ENCODE measurements at places on chromosomes 4 and X.

DNA sequence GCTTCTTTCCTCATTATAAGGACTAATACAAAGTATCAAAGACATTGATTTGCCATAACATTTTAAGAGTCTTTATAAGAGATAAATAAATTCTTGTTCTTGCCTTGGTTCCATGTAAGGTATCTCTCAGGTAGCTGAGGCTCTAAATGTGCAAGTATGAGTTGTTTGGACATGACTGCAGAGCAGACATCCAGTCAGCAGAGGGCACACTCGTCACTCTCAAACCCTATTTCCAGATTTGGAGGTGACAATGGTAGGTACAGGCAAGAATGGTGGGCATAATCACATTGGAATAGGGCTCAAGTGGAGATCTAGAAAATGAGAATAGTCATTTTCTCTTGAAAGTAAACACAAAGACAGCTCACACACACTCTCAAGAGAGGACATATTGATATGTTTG lies 133.3 kb upstream of the ZIC3 start:
- DNase-seq: no peak

DNA sequence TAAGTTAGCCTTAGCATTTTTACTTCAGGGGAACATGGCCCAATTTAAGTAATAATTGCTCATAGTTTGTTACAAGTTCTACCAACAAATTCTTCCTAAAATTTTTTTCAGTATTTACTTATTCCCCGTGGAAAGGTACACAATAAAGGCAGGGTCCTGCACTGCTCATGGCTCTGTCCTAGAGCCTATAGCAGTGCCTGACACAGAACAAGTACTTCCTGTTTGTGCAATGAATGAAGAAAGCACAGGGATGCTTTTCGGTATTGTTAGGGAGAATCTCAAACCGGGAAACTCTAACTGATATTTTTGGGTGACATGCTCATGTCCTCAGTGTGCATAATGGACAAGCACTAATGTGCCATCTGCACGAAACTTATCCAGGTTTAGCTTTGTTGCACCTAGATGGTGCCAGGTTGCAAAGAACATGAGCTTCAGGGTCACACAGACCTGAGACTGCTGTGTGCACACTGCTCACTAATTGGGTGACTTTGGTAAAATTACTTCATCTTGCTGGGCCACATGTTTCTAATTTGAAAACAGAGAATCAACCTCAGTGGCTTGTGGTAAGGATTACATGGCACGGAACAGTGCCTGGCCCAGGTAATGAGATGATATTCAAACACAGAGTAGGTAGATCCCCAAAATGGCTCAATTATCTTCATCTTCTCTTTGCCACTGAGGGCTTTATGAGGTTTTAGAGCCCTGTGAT lies 175.8 kb upstream of the NPY2R start:
- no peak for DNase-seq

DNA sequence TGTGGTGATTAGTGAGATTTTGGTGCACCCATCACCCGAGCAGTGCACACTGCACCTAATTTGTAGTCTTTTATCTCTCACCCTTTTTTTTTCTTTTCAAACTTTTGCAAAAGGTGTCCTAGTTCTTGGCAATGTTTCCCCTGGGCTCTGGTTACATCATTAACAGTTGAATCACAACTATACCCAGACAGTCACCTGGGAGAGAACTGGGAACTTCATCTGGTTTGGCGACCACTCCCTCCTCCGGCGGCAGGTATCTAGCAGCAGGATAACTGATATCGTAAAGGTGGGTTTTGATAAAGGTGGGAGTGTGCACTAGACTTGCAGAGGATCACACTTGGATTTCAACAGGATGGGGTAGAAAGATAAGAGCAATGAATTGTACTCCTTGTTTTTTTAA lies 140.5 kb downstream of the CHIC2 start:
- no peak for DNase-seq

DNA sequence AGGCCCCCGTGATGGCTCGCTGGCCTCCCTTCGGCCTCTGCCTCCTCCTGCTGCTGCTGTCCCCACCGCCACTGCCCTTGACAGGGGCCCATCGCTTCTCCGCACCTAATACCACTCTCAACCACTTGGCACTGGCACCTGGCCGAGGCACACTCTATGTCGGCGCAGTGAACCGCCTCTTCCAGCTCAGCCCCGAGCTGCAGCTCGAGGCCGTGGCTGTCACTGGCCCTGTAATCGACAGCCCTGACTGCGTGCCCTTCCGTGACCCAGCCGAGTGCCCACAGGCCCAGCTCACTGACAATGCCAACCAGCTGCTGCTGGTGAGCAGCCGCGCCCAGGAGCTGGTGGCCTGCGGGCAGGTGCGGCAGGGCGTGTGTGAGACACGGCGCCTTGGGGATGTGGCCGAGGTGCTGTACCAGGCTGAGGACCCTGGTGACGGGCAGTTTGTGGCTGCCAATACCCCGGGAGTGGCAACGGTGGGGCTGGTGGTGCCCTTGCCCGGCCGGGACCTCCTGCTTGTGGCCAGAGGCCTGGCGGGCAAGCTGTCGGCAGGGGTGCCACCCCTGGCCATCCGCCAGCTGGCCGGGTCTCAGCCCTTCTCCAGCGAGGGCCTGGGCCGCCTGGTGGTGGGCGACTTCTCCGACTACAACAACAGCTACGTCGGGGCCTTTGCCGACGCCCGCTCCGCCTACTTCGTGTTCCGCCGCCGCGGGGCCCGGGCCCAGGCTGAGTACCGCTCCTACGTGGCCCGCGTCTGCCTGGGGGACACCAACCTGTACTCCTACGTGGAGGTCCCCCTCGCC lies 3.0 kb downstream of the PLXNB3 start:
- DNase-seq: no peak

DNA sequence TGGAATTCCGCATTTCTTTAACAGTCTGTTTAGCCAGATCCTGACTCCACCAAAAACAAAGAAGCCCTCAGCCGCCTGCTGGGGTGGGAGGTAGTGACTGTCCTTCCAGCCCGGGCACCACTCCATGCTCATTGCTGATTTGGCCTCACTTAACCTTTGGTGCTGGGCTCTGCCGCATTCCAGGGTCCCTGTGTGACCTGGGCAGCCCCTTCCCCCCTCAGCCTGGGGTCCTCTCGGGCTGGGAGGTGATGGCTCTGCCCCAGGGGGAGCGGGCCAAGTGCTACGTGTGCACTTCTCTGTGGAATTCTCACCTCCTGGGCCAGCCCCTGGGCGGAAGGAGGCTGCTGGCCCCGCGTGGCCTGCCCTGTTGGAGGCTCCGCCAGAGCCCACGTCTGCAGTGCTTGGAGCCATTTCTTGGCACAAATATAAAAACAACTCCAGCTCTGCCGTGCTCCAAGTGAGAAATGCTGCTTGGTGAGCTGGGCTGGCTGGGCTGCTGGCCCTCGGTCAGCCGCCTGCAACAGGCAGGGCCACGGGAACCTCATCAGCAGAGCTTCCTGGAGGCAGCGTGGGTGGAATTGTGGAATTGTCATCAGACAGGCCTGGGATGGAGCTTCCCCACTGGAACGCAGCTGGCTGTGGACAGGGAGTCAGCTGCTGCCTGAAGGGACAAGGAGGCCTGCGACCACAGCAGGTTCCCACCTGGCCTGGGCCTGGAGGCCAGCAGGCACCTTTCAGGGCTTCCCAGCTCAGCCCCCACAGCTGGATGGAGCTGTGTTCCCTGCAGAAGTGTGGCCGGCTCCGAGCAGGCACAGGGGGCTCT lies 66.0 kb downstream of the TRMT44 start:
- DNase-seq: no peak

- DNase-seq: no peak
These were observed 1476.1 kb upstream of the TENM3 start for GRCh38 chr4:180766944-180767729.

DNA sequence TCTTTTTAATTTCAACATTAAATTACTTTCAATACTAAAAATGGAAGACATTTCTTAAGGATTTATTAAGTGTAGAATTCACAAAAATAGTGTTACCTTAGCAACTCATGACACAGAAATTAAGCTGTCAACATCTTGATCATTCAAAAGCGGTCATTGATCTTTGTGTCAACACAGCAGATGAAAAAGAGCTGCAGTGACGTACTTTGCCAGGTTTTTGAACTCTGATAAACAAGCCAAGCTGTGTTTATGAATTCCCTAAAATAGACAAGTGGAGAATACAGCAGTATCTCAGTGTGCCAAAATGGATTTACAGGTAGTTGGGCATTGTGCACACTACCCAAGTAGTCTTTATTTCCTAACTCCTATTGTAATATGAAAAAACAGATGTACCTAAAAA lies 1141.8 kb upstream of the PCDH7 start:
- DNase-seq: no peak

- DNase-seq: no peak
These were observed 111.6 kb upstream of the PRKG2 start for GRCh38 chr4:81326581-81326980.

GRCh38 chr4:100106982-100107381 lies 83.3 kb downstream of the DDIT4L start:
- no peak for DNase-seq

DNA sequence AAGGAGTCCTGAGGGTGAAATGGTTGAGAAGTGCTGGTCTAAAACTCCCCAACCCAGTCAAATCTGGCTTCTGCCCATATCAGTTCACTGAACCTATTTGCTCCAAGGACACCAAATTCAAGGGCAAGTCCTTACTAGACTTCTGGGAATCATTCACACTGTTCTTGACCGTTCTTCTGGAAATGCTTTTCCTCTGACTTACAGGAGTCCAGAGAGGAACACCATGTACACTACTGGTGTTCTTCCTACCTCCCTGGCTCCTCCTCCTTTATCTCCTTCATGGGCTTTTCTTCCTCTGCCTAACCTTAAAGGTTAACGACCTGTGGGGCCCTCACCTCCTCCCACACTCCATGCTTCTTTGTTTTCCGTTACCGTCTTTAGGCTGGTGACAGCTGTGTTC lies 281.3 kb downstream of the FRMPD4 start:
- DNase-seq: no peak

- DNase-seq: no peak
These were observed 300.1 kb upstream of the SLC7A11 start for GRCh38 chr4:138542191-138542776.

- DNase-seq: no peak
These were observed 33.6 kb upstream of the CXCL8 start for GRCh38 chr4:73706811-73707210.

All from cortex of kidney (tissue), 1 donor.